CD4-positive, alpha-beta T cell (primary cell): ENCODE measurements at places on chromosomes 11 and 22. TPM values are rescaled to one million over a fixed set of nuclear protein-coding genes. Genes with fewer than 3 reads are reported as not detected.
A peak's percentile ranks its signal among the peaks of the same experiment; 100 is the strongest.

The HEPACAM gene
- total RNA-seq, result not detected

The CDCA5 gene
- total RNA-seq, result 0.77 TPM

The NEFH gene
- 0.05 TPM for total RNA-seq

The PES1 gene
- 30.5 TPM for total RNA-seq

The USH1C gene
- total RNA-seq, result not detected

The SMIM35 gene
- 0.08 TPM for total RNA-seq

The SIRT3 gene
- 18.0 TPM for total RNA-seq

The LRRC56 gene
- total RNA-seq, result 2.4 TPM

The OR52A1 gene
- total RNA-seq, result not detected

The TSPAN18 gene
- 23.0 TPM for total RNA-seq

- H3K27me3 ChIP-seq, result no peaks in the 10 kb centered on the region
- DNase-seq, result no peak
- H3K4me3 ChIP-seq, result no peak overlapping the region
- H3K36me3 ChIP-seq, result peaks cover 21% of the 10 kb centered on the region
- H3K27ac ChIP-seq, result no peak overlapping the region
These were observed 49.3 kb downstream of the TSPAN18 start for GRCh38 chr11:44775985-44776446.

DNA sequence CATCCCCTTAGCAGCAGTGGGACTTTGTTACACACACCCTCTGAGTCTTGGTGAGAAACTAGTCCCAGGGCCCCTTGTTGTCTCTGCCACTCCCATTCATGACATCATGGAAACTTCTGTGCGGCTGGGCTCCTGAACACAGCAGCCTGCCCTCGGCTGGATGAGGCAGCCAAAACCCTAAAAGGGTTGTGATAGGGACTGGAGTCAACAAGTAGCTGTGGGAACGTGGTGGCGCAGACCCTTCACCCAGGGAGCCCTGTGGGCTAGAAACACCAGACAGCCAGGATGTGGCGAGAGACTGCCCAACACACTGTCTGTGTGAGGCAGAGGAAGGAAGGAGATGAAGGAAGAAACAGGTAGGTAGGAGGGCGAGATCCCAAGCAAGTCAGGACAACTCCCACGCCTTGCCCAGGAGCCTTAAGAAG is 3.9 kb downstream of the CD3D start:
- peaks cover 62% of the 10 kb centered on the region for H3K4me1 ChIP-seq
- peaks cover 38% of the 10 kb centered on the region for H3K36me3 ChIP-seq
- peak overlapping the region; percentile 90 for H3K27ac ChIP-seq
- peak overlapping the region; percentile 86 for H3K4me3 ChIP-seq

- no peaks in the 10 kb centered on the region for H3K27me3 ChIP-seq
- H3K4me1 ChIP-seq, result peaks cover 38% of the 10 kb centered on the region
- H3K27ac ChIP-seq, result no peak overlapping the region
- H3K36me3 ChIP-seq, result peaks cover 2% of the 10 kb centered on the region
- no peak overlapping the region for H3K4me3 ChIP-seq
These were observed 8.4 kb downstream of the MIAT start for GRCh38 chr22:26665813-26666231.

GRCh38 chr11:7582338-7582985 is 68.7 kb downstream of the PPFIBP2 start:
- H3K36me3 ChIP-seq, result no peaks in the 10 kb centered on the region
- H3K27ac ChIP-seq, result no peak overlapping the region
- no peak for DNase-seq

GRCh38 chr11:62553839-62554361 is 7.3 kb upstream of the AHNAK start:
- peak overlapping the region; percentile 17 for H3K4me3 ChIP-seq
- peaks cover 5% of the 10 kb centered on the region for H3K36me3 ChIP-seq
- peak overlapping the region; percentile 97 for H3K27ac ChIP-seq
- H3K27me3 ChIP-seq, result no peaks in the 10 kb centered on the region
- no peak for DNase-seq

DNA sequence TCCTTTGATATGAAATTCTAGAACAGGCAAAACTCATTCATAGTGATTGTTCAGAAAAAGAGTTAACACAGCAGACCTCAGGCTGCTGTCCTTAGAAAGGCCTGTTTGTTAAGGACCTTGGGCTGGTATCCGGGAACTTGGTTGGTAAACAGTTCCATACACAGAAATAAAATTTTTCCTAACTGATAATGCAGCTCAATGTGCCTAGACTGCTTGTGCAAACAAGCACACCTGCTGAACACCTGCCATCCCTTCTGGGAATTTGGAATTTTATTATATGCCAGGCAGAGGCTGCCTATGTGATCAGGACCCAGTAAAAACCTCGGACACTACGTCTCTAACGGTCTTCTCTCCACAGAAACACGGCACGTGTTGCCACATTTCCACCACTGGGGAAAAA is 11.5 kb downstream of the THAP12 start:
- H3K36me3 ChIP-seq, result no peaks in the 10 kb centered on the region
- DNase-seq, result no peak
- no peaks in the 10 kb centered on the region for H3K27me3 ChIP-seq
- no peak overlapping the region for H3K27ac ChIP-seq

DNA sequence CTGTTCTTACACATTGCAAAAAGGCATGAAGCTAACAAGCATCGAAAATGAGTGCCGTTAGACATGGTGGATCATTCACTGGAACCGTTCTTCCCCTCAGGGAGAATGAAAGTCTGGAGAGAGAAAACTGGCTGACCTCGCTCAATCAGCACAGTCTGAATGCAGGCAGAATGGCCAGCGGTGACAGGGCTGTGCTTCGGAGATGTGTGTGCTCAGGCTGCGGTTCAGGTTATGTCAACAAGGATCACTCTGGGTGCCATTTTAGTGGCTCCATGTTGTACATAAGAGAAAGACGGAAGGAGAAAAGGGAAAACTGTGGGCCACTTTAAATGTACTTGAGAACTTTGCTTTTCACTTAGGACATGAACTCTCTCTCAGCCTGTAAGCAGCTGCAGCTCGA is 749.8 kb upstream of the ARHGAP42 start:
- no peaks in the 10 kb centered on the region for H3K36me3 ChIP-seq
- H3K27ac ChIP-seq, result no peak overlapping the region
- no peak for DNase-seq
- no peaks in the 10 kb centered on the region for H3K4me1 ChIP-seq

GRCh38 chr11:41040474-41040873 is 419.0 kb downstream of the LRRC4C start:
- H3K4me1 ChIP-seq, result no peaks in the 10 kb centered on the region
- no peak overlapping the region for H3K4me3 ChIP-seq
- no peak overlapping the region for H3K27ac ChIP-seq

DNA sequence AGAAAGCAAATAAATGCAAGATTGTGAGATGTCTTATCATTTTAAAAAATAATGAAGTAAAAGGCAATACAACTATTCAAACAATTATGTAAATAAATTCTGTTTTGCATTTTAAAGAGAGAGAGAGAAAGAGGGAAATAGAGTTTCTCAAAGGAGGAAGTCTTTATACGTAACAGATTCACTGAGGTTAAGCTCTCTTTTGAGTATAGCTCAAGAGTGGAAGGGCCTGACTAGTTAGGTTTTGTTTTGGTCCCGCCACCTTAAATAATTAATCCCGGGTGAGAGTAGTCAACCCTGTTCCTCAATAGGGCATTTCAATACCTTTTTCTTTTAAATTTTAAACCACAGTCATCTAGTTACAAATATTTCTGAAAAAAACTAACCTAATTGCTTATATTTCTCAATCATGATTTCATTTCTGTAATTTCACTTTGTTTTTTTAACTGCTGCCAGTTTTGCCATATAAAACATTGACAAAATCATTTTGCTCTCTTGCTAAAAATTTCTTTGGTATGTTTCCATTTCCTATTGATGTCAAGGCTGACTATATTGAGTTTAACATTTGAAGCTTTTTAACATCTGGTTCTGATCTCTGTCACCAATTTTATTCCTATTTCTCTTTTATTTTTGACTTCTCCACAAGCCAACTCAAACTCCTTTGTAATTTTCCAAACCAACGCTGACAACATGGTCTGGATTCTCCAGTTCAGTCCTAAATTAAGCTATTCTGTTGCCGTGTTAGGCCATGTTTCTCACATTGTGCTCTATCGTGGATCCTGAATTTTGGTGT is 10.3 kb downstream of the OR10D3 start:
- H3K27me3 ChIP-seq, result no peaks in the 10 kb centered on the region
- H3K4me1 ChIP-seq, result no peaks in the 10 kb centered on the region
- no peak overlapping the region for H3K4me3 ChIP-seq
- H3K27ac ChIP-seq, result no peak overlapping the region
- no peaks in the 10 kb centered on the region for H3K36me3 ChIP-seq

GRCh38 chr11:86440305-86440716 is 65.6 kb downstream of the CCDC81 start:
- no peak for DNase-seq
- no peak overlapping the region for H3K4me3 ChIP-seq
- no peaks in the 10 kb centered on the region for H3K4me1 ChIP-seq
- no peaks in the 10 kb centered on the region for H3K27me3 ChIP-seq
- no peak overlapping the region for H3K27ac ChIP-seq

GRCh38 chr22:49566693-49567092 is 261.0 kb downstream of the BRD1 start:
- no peaks in the 10 kb centered on the region for H3K36me3 ChIP-seq
- H3K4me3 ChIP-seq, result no peak overlapping the region
- H3K4me1 ChIP-seq, result no peaks in the 10 kb centered on the region
- H3K27me3 ChIP-seq, result no peaks in the 10 kb centered on the region
- no peak overlapping the region for H3K27ac ChIP-seq
- no peak for DNase-seq

DNA sequence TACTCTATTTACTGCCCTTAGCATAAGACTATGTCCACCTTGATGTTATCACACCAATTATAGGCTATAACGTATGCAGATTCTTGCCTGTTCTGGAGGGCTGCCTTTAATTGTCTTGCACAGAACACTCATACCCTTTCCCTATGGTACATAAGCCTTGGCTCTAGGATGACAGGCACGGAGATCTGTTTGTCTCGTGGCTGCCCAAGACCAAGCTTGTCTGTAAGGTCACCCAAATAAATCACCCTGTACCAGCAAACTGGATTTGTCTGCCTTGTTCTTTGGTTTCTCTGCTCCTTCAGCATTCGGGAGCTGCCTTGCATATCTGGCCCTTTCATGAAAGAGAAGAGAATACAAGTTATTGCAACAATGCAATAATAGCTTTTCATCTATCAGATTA is 7.5 kb upstream of the TSGA10IP start:
- H3K27me3 ChIP-seq, result no peaks in the 10 kb centered on the region
- no peak overlapping the region for H3K27ac ChIP-seq
- no peak for DNase-seq

DNA sequence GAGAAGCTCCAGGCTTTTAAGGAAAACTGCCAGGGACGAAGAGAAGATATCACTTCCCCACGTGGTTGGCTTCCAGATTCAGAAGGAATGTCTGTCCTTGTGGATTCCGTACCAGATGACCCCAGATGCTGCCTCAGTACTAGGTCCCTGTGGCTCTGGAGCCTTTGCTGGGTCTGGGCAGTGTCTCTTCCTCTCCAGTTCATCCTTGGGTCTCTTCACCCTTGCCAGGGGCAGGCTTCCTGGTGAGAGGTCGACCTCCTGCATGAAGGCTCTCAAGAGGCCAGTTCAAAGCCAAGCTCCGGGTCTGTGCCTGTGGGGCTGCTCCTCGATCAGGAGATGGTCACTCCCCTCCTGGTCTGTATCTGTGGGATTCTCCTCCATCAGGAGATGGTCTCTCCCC is 74.7 kb upstream of the B3GAT1 start:
- no peaks in the 10 kb centered on the region for H3K36me3 ChIP-seq
- no peak overlapping the region for H3K27ac ChIP-seq
- no peak for DNase-seq
- H3K4me3 ChIP-seq, result no peak overlapping the region

DNA sequence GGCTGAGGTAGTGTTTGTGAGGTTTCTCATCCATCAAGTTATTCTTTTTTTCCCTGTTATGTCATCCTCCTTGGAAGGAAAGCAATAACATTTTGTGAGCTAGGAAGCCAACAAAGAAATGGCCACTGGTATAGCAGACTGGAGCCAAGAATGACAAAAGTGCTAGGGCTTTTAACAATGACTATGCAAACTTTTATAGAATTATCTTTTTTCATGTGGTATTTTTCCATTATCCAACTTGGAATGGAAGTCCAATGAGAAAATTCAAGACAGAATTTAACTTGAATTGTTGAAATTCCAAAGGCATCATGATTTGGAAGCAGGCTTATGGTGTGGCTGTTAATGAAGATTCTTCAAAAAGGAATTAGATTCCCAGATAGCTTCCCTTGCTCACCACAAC is 216.4 kb upstream of the PDGFD start:
- no peak for DNase-seq
- H3K27me3 ChIP-seq, result no peaks in the 10 kb centered on the region
- no peaks in the 10 kb centered on the region for H3K4me1 ChIP-seq
- no peak overlapping the region for H3K4me3 ChIP-seq

DNA sequence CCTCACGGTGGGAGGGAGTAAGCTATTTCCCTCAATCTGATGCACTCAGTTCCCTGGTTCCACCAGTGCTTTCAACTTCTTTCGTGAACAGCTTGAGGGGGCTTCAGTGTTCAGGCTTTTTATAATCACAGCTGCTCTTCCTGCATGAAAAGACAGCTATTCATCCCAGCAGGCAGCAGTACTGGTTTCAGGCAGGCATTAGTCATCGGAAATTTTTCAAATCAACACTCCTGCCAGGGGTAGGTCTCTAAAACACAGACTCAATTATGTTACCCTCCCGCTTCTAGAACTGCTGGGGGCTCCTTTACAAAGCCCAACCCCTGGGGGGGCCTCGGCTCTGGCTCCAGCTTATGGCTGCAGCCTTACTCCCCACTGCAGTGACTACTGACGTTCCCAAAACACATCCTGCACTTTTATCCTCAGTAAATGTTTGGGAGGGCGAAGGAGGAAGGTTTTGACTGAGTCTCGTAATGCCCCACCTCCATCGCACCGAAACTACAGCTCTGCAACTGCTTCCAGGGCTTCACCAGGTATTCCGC is 5.8 kb downstream of the POLDIP3 start:
- H3K27ac ChIP-seq, result no peak overlapping the region
- H3K4me1 ChIP-seq, result peaks cover 74% of the 10 kb centered on the region
- H3K36me3 ChIP-seq, result peaks cover 61% of the 10 kb centered on the region
- H3K4me3 ChIP-seq, result no peak overlapping the region
- no peaks in the 10 kb centered on the region for H3K27me3 ChIP-seq

DNA sequence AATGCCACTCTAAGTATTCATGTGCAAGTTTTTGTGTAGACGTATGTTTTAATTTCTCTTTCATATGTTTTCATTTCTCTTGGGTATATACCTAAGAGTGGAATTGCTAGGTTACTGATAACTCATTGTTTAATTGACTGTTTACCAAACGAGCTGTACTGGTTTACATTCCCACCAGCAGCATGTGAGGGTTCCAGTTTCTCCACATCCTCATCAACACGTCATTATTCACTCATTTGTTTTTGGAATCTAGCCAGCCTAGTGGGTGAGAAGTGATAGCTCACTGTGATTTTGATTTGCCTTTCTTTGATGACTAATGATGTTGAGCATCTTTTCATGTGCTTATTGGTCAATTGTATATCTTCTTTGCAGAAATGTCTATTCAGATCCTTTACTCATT is 4.0 kb downstream of the ANKRD13D start:
- no peak for DNase-seq
- H3K27ac ChIP-seq, result no peak overlapping the region
- H3K4me1 ChIP-seq, result peaks cover 48% of the 10 kb centered on the region
- no peaks in the 10 kb centered on the region for H3K27me3 ChIP-seq

GRCh38 chr11:126993599-126993998 is 7.0 kb downstream of the KIRREL3 start:
- no peak for DNase-seq
- H3K27me3 ChIP-seq, result peaks cover 19% of the 10 kb centered on the region
- H3K36me3 ChIP-seq, result no peaks in the 10 kb centered on the region
- H3K4me3 ChIP-seq, result no peak overlapping the region

GRCh38 chr11:63917692-63918506 is 935 bp upstream of the RCOR2 start:
- peak overlapping the region; percentile 43 for H3K4me3 ChIP-seq
- no peaks in the 10 kb centered on the region for H3K27me3 ChIP-seq
- no peaks in the 10 kb centered on the region for H3K36me3 ChIP-seq
- H3K27ac ChIP-seq, result no peak overlapping the region
- no peak for DNase-seq
